ENCODE measurements at places on chromosomes 13 and 19.
A peak's percentile ranks its signal among the peaks of the same experiment; 100 is the strongest.

GRCh38 chr19:6766357-6767080 lies 716 bp downstream of the SH2D3A start:
- peak; percentile 31 for DNase-seq

- DNase-seq: no peak
Observed at GRCh38 chr19:4016486-4016885, 8.9 kb downstream of the PIAS4 start.

GRCh38 chr19:46866407-46867136 lies 5.8 kb downstream of the ARHGAP35 start:
- no peak for DNase-seq

GRCh38 chr19:42125536-42125935 lies 6.7 kb downstream of the POU2F2 start:
- no peak for DNase-seq

GRCh38 chr13:76804801-76805200 lies 81.4 kb downstream of the KCTD12 start:
- DNase-seq: no peak

GRCh38 chr19:31960474-31960873 lies 384.9 kb upstream of the ZNF507 start:
- DNase-seq: no peak

Measured in activated CD4-positive, alpha-beta T cell treated with anti-CD3 and anti-CD28 coated beads, Interleukin-10, Interleukin-2, amounts not matched to agents 100 ng/mL and 50 ng/mL, durations not matched to agents 16 hours and 8 hours (primary cell).